ENCODE measurements at places on chromosomes 3 and 15. TPM values are rescaled to one million over a fixed set of nuclear protein-coding genes. Genes with fewer than 3 reads are reported as not detected.

Gene SLC25A26
- total RNA-seq = 20.8 TPM

Gene TNFSF10
- 180 TPM for total RNA-seq

Gene GADL1
- total RNA-seq = not detected

Gene UROC1
- not detected for total RNA-seq

Gene CLDN1
- 0.79 TPM for total RNA-seq

Gene SLC12A1
- under 0.01 TPM for total RNA-seq

Gene SLC38A3
- not detected for total RNA-seq

Gene GOLGB1
- total RNA-seq = 60.1 TPM

Gene CCR9
- not detected for total RNA-seq

All from dermis blood vessel endothelial cell (primary cell).